Activated naive CD4-positive, alpha-beta T cell treated with anti-CD3 and anti-CD28 coated beads, Interleukin-2, amount 50 U/mL, for 72 hours (primary cell): ENCODE measurements at places on chromosomes 2 and 18.

GRCh38 chr2:79796641-79797040, 283.8 kb downstream of the CTNNA2 start:
- no peak for DNase-seq

DNA sequence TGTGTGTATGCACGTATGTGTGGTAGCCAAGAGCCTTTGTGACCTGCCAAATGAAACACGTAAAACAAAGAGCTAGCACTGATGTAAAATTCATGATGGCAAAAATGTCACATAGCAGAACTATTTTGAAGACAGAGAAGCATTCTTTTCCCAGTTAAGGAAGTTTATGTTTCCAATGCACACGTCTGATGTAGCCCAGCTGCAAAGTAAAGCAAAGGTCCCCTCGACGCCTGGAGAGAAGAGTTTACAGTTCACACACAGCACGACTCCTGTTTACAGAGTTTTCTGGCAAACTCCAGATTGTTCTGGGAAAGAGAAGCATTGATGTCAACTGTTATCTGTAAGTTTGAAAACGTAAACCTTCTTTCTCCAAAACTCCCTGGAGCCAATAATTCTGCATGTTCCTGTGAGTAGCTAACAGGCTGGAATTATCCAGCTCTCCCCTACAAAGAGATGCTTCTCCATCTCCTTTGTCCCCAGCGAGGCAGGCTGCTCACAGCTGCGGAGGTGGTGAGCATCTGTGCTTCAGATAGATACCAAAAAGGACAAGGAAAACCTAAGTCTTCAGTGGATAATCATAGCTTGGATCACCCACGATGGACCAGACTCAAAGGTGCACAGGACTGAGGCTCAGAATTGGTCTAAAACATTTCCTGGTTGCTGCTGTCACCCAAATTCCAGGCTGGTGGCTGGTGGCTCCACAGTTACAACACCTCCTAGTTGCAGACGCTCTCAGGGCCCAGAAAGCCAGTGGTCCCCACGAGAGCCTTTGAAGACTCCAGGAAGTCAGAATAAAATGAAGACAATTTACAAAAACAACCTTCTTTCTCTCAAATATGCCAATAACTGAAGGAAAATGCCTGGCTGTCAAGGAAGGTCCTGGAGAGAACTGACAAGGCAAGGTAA, 87.4 kb downstream of the COL6A3 start:
- no peak for DNase-seq

DNA sequence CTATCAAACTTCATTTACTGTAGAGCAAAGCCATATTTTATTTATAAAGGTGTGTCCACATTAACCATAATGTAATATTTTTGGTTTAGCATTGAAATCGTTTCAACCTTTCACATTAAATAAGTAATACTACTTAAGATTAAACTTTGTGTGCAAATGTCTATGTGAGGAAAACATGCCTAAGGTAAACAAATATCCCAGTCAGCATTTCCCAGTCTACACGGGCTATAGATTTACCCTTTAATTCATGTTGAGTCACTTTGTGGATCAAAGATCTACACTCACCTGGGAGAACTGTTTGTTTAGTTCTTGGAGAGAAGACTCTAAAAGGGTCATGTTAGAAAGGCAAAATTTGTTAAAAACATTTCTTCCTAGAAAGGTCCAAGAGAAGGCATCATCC, 89.1 kb downstream of the ABCA12 start:
- no peak for DNase-seq

DNA sequence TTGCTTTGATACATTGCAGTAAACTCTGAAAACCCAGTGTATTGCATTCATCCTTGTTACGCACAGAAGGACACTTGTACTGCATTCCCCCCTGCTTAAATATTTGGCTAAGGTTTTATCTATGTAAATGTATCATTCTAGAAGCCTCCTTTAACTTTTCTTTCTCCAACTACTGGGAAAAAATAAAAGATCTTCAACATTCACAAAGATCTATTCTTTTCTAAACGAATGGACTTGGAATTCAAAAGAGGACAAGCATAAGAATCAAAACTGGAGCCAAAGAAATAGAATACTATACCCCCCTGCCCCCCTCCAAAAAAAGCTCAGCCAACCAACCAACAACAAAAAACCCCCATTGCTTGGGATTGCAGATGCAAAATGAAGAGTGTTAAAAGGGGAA, 136.9 kb downstream of the EPHA4 start:
- DNase-seq: no peak

DNA sequence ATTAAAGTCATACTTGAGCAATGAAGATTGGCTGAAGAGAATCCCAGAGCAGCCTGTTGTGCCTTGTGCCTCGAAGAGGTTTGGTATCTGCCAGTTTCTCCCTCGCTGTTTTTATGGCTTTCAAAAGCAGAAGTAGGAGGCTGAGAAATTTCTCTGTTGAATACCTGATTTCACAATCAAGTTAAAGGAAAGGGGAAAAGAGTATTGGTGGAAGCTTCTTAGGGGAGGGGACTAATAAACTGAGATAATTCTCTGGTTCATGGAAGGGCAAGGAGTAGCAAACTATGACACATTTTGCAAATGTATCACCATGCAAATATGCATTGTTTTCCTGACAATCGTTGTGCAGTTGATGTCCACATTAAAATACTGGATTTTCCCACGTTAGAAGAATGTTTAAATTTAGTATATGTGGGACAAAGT, at the start of gene IL1B:
Gene IL1B (minus strand): TSS at position 85 of the 423 bp plus-strand sequence. CDS start 550 bp downstream, outside the sequence.
- DNase-seq: no peak

DNA sequence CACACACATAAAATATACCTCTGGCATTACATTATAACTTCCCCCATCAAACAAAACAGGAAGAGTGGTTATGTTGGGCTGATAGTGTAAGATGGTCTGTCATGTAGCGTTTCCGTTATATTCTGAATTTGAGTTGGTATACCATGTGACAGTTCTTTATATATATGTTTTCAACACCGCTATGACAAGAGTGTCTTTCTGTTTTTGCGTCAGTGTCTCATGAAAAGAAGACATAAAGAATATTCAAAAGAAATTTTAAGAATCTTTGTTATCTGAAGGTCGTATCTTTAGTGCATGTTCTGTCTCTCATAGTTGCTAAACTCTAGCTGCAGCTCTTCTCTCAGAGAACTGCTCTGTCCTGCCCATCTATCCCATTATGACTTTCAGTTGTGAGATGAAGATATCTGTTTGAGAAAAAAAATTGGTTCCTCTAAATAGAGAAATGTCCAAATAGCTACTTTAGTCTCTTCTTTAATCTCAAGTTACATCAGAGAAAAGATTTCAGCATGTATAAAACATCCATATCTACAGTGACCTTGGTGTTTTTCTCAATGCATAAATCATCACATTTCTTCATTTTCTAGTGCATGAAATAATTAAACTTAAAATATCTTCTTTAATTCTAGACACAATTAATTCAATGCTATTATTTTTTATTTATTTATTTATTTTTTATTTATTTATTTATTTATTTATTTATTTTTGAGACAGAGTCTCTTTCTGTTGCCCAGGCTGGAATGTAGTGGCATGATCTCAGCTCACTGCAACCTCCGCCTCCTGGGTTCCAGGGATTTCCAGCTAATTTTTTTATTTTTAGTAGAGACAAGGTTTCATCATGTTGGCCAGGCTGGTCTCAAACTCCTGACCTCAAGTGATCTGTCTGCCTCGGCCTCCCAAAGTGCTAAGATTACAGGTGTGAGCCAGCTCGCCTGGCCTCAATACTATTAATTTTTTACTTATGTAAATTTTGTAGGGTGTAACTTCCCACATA, 24.3 kb upstream of the PSME4 start:
- DNase-seq: no peak

DNA sequence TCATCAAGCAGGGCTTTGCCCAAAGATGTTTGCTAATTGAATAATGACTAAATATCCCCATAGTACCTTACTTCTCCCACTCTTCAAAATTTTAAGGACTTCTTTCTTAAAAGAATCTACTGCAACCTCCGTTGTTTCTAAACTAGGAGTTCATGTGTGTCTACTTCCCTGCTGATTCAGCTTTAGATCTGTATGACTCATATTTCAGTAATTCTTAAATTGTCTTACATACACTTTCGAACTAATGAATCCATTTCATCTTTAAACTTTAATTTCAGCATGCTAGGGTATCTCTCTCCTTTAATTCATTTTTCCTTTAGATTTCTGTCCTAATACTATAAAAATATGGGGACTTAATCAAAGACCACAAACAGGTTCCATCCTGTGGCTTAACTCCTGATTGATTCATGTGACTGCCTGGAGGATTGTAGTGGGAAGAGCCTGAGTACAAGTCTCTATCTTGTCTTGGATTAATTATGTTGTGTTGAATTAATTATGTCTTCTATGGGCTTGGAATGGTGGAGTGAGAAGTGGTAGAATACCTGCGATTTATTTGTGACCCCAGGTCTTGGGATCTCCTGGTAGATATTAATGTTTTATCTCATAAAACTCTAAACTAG, 24.9 kb upstream of the COL5A2 start:
- DNase-seq: no peak

- DNase-seq: no peak
Observed at GRCh38 chr2:30808695-30809094, 1.4 kb upstream of the CAPN13 start.

GRCh38 chr2:217685255-217685605, 317.6 kb downstream of the TNS1 start:
- no peak for DNase-seq

DNA sequence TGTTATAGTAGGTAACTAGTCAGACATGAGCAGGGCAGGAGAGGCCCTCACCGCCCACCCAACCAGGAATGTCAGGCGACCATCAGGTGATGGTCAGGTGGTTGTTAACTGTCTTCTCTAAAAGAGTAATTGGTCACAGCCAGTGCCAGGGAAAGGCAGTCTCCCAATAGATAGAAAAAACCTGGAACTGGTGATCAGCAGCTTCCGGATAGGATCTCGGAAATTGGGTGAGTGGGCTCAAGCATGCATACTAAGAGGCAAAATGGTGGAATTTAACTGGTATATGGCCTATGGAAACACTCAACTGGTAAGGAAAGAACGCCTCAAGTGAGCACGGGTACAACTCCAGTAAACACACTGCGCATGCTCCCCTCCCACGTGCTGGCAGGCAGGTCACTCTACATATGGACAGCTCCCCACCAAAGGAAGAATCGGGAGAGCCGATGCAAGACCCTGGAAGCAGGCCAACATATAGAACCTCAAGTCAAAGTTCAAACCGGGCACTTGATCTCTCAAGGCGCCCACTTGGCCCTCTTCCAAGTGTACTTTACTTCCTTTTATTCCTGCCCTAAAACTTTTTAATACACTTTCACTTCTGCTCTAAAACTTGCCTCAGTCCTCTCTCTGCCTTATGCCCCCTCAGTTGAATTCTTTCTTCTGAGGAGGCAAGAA, 43.5 kb upstream of the TMEM131 start:
- DNase-seq: no peak

- no peak for DNase-seq
Observed at GRCh38 chr2:126986631-126987187, 88.0 kb downstream of the TEX51 start.

GRCh38 chr2:134782792-134783191, 55.6 kb upstream of the ACMSD start:
- no peak for DNase-seq

- no peak for DNase-seq
Observed at GRCh38 chr2:58727981-58728656, 487.0 kb upstream of the FANCL start.
